ENCODE measurements at places on chromosomes 1 and 21.

- no peak for DNase-seq
These were observed 11.7 kb downstream of the MPZ start for GRCh38 chr1:161298116-161298515.

- no peak for DNase-seq
These were observed 44.8 kb downstream of the OLFML3 start for GRCh38 chr1:114024049-114024448.

GRCh38 chr1:109818271-109818987, 54.7 kb upstream of the EPS8L3 start:
- no peak for DNase-seq

DNA sequence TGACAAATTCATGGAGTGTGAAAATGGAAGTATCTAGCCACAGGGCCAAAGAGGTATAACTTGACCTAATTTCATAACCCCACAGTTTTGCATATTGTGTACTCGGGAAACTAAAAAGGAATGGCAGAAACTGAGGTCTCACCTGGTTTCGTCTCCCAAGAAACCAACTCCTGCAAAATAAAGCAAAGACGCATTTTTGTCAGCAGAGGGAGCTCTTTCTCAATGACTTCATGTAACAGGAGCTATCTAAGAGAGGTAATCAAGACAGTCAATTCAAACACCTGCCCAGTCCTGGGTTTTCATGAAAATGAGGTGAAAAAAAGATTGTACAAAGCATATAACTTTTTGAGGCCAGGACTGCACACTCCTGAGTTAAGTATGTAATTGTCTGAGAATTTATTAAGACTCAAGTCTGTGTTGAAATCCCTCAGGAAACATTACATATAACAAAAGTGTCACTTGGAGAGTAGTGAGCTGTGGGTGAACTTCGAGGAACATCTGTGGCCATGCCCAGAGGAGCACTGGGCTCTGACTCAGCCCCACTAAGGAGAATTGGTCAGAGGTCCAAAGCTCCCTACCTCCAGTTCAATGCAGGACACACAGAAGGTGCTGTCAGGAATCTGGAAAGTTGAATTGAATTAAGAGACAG, 17.6 kb downstream of the FCRL4 start:
- DNase-seq: no peak

DNA sequence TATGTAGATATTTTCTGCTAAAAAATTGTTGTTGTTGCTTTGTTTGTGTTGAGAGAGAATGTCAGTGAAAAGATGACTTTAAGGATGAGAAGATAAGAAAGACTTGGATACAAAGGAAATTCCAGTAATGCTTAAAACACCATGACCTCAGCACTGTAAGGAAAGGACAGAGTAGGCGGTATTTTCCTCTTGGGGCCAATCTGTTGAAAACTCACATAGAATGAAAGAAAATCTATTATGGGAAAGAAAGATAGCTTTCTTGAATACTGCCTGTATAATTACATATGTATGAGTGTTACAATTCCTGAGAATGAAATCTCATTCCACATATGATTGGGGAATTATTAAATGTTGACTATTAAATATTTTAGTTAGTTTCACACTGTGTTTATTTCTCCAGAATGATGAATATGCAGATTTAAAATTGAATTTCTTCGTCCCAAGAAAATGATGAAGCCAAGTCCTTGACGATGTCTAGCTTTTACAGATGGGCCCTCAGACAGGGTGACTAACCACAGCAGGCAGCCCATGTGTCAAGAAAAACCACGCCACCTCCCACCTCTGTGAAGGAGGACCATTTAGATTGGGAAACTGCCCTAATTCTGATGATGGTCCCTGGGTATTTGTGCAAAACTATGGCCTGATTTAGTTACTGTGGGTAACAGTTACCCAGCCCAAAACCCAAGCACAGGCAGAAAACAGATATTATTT, 49.7 kb upstream of the LMO4 start:
- no peak for DNase-seq

- no peak for DNase-seq
These were observed 69.6 kb downstream of the KCNJ15 start for GRCh38 chr21:38326429-38326828.

GRCh38 chr1:21149430-21149854, 27.3 kb downstream of the EIF4G3 start:
- no peak for DNase-seq

DNA sequence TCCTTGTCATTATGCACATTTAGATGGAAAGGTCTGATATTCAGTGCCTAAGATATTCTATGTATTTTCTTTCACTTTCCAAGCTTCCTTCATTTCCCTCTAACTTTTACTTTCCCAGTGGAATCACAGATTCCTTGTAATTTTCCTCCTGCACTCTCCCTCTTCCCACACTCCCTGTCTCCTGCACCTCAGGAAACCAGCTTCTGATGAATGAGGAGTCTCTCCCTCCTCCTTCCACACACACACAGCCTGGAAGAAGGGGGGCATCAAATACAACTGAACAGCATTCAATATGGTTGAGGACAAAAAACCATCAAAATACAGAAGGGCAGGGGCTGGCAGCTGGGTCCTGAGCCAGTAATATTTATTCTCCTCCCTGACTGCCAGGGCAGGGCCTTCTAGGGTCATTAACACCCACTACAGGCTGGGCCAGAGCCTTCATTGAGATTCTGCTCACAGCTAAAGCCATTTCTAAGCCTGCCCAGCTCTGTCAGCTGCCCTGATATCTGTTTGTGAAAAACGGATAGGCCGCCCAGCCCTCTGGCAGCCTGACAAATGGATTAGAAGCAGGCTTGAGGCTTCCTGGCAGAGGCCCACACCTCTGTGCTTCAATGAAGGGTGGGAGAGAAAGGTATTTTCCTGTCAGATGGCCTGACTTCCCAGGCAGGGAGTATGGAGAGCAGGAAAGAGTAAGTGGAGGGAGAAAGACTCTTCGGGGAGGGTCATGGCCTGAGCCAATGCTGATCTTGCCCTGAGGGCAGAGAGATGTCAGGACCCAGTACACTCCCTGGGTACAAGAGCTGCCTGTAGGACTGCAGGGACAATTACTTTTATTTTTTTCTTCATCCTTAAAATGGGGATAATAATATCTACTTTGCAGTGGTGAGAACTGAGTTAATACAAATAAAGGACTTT, 138.9 kb upstream of the SPATA6 start:
- DNase-seq: peak; percentile 75

DNA sequence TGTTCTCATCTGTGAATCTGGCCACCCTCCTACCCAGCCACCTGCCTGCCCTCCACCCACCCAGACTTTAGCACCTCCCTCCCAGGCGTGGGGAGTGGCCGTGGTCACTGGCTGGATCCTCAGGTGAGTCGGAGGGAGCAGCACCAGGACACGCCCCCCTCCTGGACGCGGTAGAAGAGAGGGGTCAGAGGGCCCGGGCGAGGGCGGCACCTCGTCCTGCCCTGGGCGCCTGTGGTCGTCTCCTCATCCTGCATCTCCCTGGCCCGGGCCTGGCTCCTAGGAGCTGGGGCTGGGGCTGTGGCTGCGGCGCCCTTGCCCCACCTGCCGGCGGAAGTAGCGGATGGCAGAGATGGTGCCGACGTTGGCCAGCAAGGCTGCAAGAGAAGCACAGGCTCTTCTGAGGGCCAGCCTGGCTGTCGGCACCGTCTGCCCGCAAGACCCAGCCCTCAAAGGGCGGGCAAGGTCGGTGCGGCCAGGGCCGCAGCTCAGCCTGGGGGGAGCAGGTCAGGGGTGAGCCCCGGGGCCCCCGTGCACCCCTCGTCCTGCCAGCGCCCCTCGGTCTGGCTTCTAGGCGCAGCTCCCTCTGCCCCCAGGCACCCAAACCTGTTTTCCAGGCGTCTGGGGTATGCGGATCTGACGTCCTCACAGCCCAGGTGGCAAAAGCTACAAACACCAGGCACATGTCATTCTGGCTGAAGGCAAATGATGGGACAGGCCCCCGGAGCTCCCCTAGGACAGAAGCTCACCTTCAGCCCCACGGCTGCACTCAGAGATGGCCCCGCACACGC, 5.8 kb downstream of the PERM1 start:
- peak; percentile 65 for DNase-seq

DNA sequence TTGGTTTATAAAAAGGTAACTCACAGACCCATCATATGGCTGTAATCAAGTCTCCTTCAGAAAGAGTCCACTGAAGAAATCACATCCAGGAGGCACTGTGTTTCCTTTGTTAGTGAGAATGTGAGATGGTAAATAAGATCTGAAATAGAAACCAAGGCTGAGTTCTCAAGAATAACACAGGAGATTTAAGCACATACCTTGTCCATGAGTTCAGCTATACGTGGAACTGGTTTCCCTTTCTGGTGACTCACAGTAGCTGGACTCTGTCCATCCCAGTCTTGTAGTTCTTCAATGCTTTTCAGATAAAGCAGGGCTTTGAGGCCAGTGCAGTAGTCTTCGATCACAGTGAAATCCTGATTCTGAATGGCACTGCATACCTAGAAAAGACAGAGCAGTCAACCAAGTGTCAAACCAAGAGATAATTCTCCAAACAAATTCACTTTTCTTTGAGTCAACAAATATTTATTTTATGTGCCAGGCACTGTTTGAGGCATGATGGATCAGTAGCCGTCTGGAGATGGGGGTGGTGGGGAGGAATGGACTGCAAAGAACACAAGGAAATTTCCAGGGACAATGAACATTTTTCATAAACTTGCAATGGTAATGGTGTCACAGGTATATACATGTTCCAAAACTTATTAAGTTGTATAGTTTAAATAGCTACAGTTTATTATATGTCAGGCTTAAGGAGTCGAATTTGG, 471.4 kb downstream of the PTBP2 start:
- DNase-seq: no peak

DNA sequence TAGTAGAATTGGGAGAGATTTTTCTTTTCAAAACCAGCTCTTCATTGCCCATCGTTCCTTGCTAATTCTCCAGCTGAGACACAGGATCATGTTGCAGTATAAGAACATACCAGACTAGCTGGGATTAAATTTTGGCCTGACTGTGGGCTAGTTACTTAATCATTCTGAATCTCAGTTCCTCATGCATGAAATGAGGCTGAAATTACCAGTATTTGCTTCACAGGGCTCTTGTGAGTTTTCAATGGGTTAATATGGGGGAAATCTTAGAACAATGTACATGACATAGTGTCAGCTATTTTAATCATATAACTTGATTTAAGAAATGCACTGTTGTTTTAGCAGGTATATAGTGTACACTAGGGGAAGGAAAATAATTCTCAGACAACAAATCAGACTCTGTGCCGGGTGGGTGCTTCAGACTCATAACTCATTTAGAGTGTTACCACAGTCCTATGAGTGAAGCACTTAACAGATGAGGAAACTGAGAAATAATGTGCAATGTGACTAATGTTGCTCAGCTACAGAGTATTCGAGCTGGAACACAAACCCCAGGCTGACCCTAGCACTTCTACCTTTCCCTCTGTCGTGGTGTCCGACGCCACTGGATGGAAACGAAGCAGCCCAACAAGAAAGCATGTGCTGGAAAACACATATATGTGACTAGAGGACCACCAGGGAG, 137.6 kb upstream of the SGIP1 start:
- DNase-seq: no peak

- DNase-seq: no peak
These were observed 50.7 kb upstream of the EDARADD start for GRCh38 chr1:236343246-236343870.

GRCh38 chr1:12095452-12096263, 32.6 kb downstream of the TNFRSF8 start:
- DNase-seq: no peak

- no peak for DNase-seq
These were observed 3.9 kb upstream of the FAM78B start for GRCh38 chr1:166170726-166171125.

DNA sequence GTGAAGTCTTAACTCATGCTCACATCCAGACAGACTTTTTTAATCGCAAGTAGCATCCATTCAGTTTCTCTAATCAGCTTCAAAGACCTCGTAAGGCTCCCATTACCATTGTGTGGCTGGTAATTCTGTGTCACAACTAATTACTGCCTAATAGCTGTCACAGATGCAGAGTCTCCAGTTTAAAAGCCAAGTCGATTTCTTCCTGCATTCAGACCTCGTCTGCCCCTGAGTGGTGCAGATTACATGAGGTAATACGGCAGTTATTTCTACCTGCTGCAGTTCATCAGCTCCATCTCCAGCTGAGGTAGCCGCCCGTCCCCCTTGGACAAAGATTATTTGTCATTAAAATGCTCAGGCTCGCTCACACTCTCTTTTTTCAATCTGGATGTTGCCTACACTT, 34.4 kb upstream of the OLIG2 start:
- no peak for DNase-seq

- no peak for DNase-seq
These were observed 414.9 kb downstream of the PTPRU start for GRCh38 chr1:29651246-29651645.

Data from head of caudate nucleus (tissue), 42 donors.